Activated naive CD4-positive, alpha-beta T cell treated with anti-CD3 and anti-CD28 coated beads, Interleukin-2, amount 10 ng/mL, durations not matched to agents 7 days and 5 days (primary cell): ENCODE measurements at places on chromosomes 7 and 10.

- no peak for DNase-seq
Observed at GRCh38 chr7:17611611-17612010, 313.2 kb downstream of the AHR start.

- DNase-seq: no peak
Observed at GRCh38 chr10:19200211-19200610, 151.6 kb downstream of the MALRD1 start.

DNA sequence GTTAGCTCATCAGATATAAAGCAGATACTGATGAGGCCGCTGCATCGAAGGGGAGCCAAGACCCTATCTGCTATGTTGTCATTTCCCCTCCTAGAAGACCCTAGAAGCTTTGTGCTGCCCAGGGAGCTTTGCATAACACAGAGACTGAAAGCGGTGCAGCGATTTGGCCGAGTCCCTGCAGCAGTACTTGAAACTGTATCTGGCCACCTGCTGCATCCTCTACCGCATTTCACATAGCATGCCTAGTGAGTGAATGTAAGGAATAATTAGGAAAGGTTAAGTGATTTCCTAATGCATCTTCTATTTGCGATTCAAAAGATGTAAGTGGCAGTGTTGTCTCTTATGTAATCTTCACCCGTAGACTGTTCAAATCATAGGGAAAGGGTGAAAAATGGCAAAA is 106.7 kb downstream of the LRMDA start:
- no peak for DNase-seq

- DNase-seq: no peak
Observed at GRCh38 chr7:2838873-2839578, 5.1 kb downstream of the GNA12 start.

DNA sequence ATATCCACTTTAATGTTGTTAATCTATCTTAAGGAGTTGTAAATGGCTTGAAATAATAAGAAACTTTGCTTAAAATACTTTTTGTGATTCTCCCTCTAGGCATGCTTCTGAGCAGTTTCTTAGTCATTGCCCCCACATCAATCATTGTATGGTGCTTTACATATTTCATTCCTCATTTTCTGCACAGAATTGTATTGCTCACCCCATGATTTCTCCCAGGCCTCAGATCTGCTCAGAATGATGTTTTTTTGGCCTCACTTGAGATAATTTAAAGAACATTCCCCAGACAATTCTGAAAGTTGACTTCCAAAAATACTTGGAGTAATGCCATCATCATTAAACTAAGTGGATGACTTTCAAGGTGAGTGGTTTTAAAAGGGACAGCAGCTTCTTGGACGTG is 82.1 kb upstream of the PRPS1L1 start:
- no peak for DNase-seq

GRCh38 chr10:36437367-36437766 is 688.0 kb upstream of the ANKRD30A start:
- no peak for DNase-seq

- DNase-seq: no peak
Observed at GRCh38 chr7:133126422-133126821, 44.5 kb upstream of the CHCHD3 start.

GRCh38 chr7:80767654-80768053 is 129.2 kb downstream of the CD36 start:
- DNase-seq: no peak

DNA sequence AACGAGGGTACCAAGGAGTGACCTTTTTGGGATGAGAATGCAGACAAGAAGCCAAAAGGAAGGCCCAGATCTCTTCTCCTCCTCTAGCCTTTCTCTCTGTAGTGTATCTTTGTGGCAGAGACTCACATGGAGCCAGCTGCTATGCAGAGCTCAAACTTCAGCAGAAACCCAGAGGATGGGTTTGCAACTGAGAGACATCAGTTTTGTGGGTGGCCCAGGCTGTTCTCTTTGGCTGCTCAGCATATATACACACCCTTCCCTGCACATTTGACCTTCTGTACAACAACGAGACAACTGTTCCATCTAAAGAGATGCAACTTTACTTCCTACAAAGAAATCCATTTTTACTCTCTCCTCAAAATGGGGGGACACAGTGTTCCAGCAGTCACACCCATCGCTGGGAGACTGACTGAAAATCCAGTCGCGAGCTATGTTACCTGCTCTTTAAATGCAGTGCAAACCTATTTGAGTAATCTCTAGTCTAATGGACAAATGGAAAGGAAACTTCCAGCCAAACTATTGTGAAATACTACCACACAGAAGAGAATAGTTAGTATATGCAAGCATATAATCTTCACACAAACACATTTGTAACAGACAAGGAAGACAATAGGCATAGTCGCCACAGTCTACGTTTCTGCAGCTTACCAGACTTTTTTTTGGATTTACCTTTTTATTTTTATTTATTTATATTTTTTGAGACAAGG is 51.2 kb downstream of the GTF2I start:
- no peak for DNase-seq

DNA sequence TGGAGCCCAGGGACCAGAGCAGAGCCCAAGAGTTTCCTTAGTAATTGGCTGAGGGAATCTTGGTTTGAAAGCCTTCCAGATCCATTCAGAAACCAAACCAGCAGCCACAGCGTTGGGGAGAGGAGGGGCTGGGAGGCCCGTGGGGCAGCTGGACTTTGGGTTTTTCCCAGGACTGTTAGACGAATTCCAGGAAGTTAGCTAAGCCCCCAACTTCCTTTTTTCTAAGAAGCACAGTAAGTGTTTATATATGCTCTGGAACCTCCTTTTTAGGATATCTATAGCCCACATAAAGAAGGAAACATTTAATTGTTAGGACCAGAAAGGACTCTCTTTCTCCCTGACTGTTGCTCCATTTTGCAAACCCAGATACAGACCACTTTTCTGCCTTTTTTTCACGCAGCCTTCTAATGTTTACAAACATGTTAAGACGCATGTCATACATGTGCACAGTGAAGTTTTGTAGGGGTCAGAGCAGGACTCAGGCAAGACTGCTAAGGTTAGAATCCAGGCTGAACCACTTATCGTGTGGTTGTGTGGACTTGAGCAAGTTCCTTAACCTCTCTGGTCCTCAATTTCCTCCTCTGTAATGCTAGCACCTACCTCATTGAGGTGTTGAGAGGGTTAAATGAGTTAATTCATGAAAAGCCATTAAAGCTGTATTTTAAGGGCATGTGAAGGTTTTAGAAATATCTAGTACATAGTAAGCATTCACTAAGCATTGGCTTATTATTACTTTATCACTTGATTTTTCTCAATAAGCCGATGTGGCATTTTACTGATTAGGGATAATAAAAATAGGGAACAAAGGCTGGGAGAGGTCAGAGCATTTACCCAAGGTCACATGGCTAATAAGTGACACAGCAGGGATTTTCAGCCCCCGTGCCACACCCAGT is 42.4 kb downstream of the TBATA start:
- no peak for DNase-seq

DNA sequence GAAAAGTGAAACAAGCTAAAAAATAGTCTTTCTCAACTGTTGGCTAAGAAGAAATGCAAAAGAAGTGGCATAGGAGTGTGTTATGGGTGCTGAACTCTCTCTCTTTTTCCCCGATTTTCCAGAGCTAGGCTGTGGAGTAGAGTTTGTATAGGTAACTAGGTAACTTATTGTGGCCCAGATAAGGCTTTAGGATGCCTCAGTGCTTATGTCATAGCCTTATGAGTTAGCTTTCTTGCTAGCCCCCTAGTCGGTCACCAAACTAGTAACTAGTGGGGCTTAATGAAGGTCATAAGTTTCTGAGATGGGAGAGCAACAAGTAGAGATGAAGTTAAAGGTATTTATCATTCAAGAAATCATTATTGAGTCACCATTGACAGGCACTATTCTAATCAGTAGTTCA is 32.4 kb downstream of the BPGM start:
- DNase-seq: no peak

GRCh38 chr10:102419269-102420180 is 940 bp upstream of the PSD start:
- peak; percentile 83 for DNase-seq

DNA sequence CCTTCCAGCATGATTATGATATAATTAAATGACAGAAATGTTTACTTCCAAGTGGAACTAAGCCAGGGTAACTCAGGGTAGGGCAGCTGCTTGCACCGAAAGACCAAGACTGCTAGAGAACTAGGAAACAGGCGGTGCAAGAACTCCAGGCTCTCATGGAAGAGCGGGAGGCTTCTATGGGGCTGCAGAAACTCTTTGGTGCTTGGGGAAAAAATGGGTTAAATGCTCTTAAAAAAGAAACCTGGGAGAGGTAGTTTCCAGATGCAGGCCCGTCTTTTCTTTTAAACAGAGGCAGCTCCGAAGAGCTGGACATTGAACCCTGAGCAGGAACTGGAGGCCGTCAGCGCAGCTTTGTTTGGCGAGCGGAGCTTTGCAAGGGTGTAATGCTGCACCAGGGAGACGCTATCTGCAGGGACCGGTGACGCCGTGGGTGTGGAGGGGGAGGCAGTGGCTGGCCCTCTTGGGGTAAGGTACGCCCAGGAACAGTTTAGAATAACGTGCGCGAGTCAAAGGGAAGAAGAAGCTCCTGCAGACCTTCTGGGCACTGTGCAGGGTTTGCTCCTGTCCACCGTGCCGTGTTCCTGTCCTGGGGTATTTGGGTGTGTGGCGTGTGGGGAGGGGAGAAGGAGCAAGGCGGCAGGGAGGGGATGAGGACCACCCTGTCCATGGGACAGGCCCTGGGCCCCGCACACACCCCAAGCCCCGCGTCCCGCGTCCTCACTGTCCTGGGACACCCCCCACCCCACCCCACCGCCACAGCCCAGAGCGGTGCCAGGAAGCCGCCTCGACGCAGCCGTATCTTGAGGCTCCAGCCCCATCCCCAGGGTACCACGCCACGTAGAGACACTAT is 59.0 kb downstream of the EGFR start:
- no peak for DNase-seq

DNA sequence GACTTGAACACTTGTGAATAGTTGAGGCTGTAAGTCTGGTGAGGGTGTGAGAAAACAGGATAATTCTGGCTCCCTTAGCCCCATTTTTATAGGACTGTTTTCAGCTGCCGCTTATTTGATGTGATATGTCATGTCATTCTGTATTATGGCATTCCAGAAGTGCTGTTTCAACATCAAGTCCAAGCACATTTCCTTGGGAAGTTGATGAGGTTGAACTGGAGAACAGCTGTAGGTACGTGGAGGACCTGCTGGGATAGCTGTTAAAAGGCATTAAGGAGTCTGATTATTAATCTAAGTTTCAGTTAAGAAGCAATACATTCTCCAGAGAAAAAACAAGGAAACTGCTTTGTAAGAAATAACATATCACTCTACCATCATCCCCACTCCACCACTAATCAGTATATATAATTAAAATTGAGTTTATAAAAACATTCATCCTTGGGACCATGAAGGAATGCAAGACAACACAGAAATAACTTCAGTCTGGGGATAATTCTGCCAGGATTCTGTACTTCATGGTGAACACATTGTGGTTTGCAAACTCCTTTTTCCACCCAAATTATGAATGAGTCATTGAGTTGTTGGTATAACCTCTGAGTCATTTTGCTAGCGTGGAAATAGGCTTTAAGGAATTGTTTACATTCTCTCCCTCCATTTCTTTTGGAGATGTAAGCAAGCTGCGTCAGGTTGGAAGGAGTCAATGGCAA is 39.9 kb upstream of the TMEM229A start:
- DNase-seq: no peak

DNA sequence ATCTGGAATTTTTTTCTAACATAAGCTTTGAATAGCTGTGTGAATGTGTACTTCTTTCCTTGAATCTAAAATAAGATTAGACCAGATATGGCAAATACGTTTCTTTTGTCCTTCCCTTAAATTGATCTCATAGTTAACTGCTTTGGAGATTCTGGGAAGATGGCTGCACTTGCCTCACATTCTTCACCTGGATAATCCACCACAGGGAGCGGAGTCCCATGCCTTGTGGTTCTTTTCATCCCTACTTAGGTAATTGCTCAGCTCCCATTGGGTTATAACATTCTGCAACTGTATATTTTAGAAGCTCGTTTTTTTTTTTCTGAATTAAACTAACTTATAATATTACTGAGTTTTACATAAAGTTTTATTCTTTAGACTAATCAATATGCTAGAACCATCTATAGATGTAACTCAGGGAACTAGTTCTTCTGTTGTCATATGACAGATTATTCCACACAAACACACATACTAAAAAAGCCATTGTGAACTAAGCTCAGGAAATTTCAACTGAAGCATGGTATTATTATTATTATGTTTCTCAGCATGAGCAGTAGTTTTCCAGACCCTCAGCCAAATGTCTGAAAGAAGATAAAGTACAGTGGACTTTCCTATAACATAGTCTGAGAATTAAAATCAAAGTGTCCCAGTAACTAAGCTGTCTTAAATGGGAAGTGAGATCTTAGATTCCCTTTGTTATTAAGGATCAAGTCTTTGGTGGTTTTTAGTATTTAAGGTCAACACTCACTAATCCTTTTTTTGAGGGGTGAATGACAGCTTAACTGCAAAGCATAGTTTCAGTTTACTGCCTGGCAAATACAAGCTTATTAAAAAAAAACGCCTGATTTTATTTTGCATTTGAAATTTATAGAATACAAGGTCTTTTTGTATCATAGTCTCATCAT is 182.3 kb downstream of the PPP1R9A start:
- DNase-seq: no peak

GRCh38 chr7:1864161-1864940 is 194.3 kb downstream of the ELFN1 start:
- DNase-seq: no peak

- no peak for DNase-seq
Observed at GRCh38 chr7:30411173-30411572, 67.4 kb downstream of the NOD1 start.

GRCh38 chr7:142964502-142965246 is 2.5 kb upstream of the KEL start:
- no peak for DNase-seq

- no peak for DNase-seq
Observed at GRCh38 chr7:131014906-131015656, 281.1 kb upstream of the KLF14 start.

GRCh38 chr7:30462179-30462578 is 16.4 kb downstream of the NOD1 start:
- DNase-seq: no peak

- no peak for DNase-seq
Observed at GRCh38 chr7:38512704-38513103, 118.5 kb downstream of the AMPH start.

DNA sequence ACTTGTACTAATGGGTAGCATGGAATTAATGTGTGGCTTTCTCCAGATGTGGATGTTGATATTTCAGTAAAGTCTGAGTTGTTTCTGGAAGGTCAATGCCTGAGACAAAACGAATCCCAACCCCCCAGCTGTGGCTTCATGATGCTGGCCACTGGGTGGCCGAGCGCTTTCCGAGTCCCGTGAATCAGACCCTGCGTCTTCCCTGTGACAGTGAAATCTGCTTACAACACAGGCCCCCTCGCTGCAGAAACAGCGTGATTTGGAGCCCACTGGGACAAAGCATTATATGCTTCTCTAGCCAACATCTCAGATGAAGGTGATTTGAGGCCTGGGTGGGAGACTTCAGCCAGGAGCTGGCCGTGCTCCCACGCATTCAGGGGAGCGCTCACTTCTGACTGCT is 124.7 kb downstream of the WDR37 start:
- DNase-seq: no peak

DNA sequence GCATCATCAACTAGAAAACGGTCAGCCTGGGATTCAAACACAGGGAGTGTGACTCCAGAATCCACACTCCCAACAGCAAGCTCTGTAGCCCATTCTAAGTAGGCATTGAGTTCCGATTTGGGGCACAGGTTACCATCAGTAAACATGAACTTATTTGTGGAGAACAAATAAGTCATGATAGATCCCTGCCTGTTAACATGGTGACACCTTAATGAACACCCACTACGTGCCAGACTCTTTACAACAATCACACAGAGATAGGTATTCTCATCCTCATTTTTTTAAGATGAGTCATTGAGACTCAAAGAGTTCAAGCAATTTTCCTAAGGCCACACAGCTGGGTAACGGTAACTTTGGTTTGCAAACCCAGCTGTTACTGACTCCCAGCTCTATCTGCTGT is 91.5 kb downstream of the LYZL2 start:
- no peak for DNase-seq
